ENCODE measurements at places on chromosomes 3 and 15.

DNA sequence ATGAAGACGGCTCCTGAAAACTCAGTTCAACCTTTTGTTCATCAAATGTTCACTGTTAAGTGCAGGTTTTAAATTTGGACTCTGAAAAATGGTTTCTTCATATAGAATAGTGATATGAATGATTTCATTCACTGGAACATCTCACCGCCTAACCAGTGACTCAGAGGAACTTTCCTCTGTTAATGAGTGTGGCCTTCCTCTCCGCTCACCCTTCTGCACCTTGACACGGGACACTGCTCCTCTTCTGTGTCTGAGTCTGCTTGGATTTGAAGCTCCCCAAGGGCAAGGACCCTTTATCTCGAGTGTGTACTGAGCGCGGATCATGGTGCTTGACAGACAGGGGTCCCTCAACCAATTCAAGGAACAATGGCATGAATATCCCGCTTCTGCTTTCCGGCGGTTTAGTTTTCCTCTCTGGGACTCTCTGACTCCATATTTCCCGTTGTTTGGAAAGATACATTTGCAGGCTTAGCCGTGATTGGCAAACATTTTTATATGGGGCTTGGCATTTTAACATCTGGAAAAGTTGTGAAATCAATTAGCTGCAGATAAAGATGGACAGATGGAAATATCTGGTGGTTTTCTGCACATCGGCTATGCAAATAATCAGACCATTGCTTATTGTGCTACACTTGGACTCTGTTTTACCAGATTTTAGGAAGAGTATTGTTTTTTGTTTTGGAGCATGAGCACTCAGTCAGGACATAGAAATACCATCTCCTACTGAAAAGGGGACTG, 20.9 kb downstream of the KBTBD8 start:
- no peak for DNase-seq

DNA sequence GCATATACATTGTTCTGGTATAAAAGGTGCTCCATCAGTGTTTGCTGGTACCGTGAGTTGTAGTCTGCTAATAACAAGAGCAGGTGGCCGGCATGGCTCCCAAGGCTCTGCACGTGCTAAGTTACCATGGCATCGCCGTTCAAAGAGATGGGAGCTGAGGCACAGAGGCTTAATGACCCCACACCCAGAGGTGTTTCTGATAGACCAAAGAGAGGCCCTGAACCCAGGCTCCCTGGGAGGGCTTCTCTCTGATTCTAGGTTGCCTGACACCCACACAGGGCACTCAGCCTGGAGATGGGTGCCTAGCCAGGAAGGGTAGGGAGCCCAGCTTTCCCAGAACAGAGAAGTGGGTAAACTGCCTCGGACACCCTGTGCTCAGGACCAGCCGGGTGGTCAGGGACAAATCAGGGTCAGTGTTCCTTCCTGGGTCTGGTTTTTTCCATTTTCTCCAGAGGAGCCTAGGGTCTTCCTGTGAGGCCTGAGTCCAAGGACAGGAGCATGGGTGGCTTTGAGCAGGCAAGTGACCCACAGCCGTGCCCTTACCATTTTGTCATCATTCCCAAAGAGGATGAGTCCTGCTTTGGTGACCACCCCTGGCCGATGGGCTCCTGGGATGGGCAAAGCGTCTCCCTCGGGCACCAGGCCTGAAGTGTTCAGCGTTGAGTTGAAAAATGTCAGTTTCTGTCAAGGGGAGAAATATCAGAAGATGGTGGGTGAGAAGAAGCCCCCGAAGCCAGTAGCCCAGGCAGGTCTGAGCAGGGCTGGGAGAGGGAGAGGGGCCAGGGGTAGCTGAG, 27.3 kb downstream of the ALDH1L1 start:
- no peak for DNase-seq

- no peak for DNase-seq
Measured at GRCh38 chr3:101879623-101880284, 30.4 kb downstream of the NFKBIZ start.

DNA sequence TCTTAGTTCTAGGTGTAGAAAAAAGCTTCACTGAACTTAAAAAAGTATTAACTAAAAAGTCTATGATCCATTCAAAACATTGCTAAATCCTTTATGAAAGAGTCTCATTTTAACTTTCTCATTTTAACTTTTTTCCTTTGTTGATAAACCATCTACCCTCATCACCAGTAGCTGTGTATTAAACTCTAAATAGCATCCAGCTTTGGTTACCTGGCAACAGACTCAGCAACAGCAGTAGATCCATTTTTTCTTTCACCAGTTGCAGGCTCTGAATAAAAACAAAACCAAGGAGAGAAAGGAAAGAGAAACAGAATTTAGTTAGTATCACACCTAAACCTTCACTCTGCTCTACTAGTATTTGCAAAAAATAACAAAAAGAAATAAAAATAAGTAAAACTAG, 51.6 kb downstream of the TP53BP1 start:
- no peak for DNase-seq

GRCh38 chr3:46986055-46986730, 6.7 kb downstream of the NBEAL2 start:
- DNase-seq = no peak

DNA sequence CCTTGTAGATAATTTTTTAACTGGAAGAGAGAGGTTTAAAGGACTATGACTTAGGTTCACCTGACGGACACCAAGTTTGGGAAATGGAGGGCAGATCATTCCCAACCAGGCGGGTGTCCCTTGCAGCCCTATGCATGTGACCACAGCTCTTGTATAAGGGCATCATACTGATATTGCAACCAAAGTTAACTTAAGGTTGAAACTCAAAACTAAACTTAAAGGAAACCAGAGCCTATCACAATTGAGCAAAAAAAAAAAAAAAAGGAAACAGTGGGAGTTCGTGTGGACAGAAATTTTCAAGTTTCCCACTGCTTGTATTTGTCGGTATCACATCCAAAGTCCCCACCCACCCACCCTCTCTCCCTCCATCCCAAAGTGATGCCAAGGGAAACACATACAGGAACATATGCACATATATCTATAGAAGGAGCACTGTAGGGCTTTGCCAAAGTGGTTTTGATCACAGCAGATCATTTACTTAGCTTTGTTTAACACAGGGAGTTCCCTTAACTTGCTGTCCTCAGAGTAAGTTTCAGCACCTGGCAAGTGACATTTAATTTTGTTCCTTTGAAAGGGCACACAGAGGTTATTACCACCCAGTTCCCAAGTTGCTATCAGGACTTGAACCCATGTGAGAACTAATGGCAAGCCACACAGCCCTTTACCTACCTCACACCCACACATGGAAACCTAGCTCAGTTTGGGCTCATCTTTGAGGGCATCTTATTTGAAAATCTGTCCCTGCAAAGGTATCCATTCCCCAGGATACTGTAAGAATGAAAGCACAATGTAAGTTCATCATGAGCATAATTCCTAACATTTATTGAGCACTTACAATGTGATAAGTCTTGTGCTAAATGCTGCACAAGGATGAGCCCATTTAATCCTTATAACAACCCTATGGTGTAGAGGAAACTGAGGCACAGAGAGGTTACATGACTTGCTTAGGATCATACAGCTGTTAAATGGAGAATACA, 204.5 kb upstream of the CMC1 start:
- DNase-seq = no peak

DNA sequence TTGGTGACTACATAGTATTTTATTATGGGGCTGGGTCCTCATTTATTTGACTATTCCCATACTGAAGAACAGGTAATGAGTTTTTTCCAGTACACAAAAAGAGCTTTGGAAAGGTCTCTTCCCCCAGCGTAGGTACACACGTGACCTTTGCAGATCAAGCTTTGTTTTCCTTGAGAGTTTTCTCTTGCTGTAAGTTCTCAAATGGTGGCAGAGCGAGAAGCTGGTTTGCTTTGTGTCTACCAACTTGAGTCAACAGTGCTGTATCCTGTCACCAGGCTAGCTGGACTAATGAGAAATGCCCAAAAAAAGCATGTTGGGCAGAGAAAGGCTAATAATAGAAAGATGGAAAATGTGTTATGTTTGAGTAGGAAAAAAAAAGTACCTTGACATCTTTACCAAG, 21.7 kb downstream of the GXYLT2 start:
- DNase-seq = no peak

GRCh38 chr15:96421178-96421601, 90.7 kb downstream of the NR2F2 start:
- no peak for DNase-seq

GRCh38 chr3:137792626-137793271, 28.6 kb downstream of the SOX14 start:
- peak; percentile 5 for DNase-seq
